Activated CD8-positive, alpha-beta memory T cell treated with anti-CD3 and anti-CD28 coated beads, Interleukin-2, amount 10 ng/mL, durations not matched to agents 7 days and 5 days (primary cell): ENCODE measurements at places on chromosomes 13 and 19. TPM values are rescaled to one million over a fixed set of nuclear protein-coding genes. Genes with fewer than 3 reads are reported as not detected.

- DNase-seq = no peak
Measured at GRCh38 chr13:23651887-23652286, 81.7 kb downstream of the TNFRSF19 start.

The ZNF69 gene
- total RNA-seq = 1.2 TPM

- no peak for DNase-seq
Measured at GRCh38 chr19:49869009-49869483, 1.7 kb upstream of the PNKP start.

The LHB gene
- not detected for total RNA-seq

The PDX1 gene
- not detected for total RNA-seq

GRCh38 chr13:71663431-71663830, 203.6 kb downstream of the DACH1 start:
- DNase-seq = no peak

GRCh38 chr19:1269478-1270212, 513 bp downstream of the CIRBP start:
- peak; percentile 91 for DNase-seq

The TPTE2 gene
- not detected for total RNA-seq

The CCL25 gene
- not detected for total RNA-seq

DNA sequence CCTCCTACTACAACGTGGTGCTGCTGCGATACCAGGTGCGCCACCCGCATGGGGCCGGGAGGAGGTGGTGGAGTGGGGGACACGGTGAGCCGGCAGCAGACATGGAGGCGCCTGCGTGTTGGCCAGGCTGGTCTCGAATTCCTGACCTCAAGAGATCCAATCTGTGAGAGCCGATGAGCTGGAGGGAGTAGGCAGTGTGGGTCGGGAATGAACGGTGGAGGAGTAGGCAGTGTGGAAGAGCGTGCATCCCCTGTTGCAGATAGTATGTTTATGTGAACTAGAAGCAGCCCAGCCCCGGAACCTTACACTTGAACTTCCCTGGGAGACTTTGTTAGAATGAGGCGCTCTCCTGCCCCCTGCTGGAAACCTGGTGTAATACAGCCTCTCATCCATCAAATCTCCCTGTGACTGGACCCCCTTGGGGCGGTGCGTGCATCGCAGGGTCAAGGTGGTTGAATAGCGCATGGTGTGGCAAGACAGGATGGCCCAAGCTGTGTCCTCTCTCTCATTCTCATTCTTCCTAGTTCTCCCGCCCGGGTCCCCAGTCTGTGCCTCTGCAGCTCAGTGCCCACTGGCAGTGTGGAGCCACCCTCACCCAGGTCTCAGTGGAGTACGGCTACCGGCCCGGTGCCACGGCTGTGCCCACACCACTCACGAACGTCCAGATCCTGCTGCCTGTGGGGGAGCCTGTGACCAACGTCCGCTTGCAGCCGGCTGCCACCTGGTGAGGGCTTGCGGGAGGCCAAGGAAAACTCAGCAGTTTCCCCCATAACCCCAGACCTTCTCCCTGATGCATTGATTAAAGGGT, 10.5 kb upstream of the B3GNT3 start:
- DNase-seq = peak; percentile 82

DNA sequence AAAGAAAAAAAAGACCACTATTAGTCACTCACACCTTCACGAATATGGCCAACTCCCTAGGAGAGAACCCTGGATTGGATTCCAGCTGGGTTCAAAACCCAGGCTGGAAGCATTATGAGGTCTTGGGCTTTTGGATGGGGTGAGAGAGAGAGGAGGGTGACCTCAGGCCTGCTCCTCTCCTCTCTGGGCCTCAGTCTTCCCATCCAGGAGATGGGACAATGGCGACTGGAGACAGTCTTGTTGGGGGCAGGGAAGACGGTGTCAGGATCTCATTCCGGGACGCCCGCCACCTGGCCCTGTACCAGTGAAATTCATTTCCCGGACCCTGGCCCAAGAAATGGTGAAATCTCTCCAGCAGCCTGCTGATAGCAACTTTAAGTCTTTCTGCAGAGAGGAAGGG, 26.3 kb downstream of the TINCR start:
- no peak for DNase-seq

GRCh38 chr13:93736081-93736480, 509.5 kb downstream of the GPC6 start:
- no peak for DNase-seq

GRCh38 chr13:110018009-110018408, 231.6 kb upstream of the IRS2 start:
- DNase-seq = no peak

GRCh38 chr19:57099199-57099661, 20.6 kb upstream of the USP29 start:
- peak; percentile 61 for DNase-seq

DNA sequence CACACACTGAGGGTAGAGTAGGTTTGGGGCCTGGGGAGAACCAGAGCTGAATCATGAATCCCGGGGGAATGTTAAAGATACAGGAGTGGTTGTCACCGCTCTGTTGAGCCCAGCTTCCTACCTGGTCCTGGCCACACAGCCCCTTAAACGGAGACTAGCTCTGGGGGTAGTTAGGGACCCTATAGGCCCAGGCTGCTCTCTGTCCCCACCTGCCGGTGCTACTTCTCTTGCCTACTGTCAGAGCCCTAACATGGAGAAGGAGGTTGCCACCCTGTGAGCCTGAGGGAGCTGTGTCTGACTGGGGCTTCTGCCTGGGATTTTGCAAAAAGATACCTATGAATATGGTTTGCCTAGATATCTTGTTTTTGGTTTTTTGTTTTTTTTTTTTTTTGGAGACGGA, 36.6 kb upstream of the ZNF429 start:
- no peak for DNase-seq

DNA sequence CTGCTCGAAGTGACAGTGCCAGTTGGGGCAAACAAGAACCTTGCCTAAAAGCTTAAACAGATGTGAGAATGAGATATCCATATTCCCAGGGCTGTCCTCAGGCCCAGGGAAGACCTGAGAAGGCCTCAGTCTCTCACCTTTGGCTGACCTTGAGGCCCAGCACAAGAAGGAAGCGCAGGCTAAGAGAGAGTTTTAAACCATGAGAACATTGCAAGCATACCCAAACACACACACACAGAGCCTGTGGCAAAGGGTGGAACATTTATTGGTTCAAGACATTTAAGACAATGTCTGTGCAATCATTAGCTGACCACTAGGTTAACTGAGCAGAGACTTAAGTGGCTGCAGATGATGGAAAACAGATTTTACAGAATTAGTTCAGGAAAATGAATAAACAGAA, 248.2 kb downstream of the NBEA start:
- DNase-seq = no peak

- no peak for DNase-seq
Measured at GRCh38 chr19:55196803-55197202, 12.5 kb downstream of the PTPRH start.

- DNase-seq = no peak
Measured at GRCh38 chr19:397321-397720, 11.6 kb downstream of the C2CD4C start.

DNA sequence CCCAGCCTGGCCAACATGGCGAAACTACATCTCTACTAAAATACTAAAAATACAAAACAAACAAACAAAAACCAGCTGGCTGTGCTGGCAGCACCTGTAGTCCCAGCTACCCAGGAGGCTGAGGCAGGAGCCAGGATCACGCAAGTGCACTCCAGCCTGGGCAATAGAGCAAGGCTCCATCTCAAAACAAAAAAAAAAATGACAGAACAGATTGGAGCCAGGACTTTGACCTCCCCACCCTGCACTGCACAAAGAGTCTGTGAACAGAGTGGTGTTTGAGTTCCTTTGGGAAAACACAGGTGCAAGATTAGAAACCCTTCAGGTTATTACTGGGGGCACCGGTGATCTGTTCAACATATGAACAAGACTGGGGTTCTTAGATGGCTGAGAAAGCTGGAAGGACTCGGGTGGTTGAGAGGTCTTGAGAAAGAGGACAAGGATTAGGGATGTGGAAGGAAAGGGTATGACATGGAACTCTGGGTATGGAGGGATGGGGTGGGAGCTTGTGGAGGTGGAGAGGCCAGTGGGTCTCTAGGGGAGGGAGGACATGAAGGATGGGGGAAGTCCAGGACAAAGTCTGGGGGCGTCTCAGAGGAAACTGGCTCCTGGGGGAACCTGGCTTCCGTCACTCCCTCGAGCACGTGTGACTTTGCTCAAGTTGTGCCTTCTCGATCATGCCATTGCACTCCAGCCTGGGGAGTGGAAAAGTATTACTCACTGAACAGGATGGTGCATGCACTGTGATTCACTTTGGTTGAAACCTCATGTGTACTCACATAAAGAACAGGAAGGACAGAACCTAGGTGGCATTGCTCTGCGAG, 25.9 kb downstream of the RCN3 start:
- DNase-seq = peak; percentile 67

DNA sequence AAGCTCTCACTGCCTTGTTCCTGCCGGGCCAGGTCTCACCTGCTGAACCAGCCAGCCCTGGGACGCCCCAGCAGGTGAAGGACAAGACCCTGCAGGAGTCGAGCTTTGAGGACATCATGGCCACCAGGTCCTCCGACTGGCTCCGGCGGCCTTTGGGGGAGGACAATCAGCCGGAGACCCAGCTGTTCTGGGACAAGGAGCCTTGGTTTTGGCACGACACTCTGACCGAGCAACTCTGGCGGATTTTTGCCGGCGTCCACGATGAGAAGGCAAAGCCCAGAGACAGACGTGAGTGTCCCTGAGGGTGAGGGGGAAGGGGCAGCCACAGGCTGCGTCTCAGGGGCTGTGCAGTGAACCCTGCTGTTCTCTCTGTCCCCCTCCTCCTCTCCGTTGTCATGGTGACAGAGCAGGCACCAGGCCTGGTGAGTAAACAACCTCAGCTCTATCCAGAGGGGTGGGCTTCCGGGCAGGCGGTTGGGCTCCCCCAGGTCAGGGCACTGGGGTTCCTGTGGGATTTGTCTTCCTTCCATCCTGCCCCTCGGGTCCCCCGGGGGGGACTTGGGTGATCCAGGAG, 9.7 kb downstream of the TLE6 start:
- DNase-seq = no peak

- DNase-seq = no peak
Measured at GRCh38 chr13:40471911-40472310, 194.5 kb downstream of the FOXO1 start.

- DNase-seq = no peak
Measured at GRCh38 chr13:29743201-29743786, 107.1 kb downstream of the UBL3 start.

- no peak for DNase-seq
Measured at GRCh38 chr19:2246801-2247361, 2.2 kb upstream of the AMH start.

DNA sequence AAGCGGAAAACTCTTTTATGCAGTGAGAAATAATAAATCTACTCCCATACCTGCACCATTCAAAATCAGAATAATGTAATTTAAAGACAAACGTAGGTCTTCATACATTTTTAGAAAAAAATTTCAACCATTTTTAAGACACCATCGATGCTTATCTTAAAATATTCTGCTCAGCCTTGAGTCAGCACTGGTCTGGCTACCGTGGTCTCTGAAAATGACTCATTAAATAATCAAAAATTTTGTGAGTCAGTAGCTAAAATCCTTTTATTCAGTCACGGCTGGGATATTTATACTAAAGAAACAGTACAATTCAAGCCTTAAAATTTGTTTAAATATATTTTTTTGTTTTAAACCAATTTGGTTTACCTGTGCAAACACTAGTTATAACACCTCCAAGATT, 2862.8 kb upstream of the PCDH20 start:
- DNase-seq = no peak

The C1QTNF9 gene
- total RNA-seq = not detected

GRCh38 chr13:50215399-50215798, 200.2 kb downstream of the KCNRG start:
- DNase-seq = no peak

DNA sequence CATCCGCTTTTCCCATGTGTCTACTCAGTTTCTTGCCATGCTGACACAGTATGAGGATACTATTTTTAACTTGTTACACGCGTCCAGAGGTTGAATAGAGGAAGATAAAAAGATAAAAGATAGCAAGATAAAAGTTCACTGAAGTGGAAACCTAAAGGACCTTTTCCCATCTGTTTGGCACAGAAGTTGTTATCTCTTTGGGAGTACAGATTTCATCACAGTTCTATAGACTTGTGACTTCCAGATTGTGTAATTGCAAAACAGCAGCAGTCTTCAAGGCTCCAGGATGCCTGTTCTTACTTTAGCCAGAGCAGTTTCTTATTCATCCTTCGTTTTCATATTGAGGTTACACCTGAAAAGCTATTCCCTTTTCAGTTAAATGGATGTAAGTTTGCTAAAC, 369.2 kb downstream of the GPC5 start:
- DNase-seq = no peak

The MIPEP gene
- total RNA-seq = 10.5 TPM

The ZNF284 gene
- 2.4 TPM for total RNA-seq

The DCUN1D2 gene
- total RNA-seq = 17.2 TPM

DNA sequence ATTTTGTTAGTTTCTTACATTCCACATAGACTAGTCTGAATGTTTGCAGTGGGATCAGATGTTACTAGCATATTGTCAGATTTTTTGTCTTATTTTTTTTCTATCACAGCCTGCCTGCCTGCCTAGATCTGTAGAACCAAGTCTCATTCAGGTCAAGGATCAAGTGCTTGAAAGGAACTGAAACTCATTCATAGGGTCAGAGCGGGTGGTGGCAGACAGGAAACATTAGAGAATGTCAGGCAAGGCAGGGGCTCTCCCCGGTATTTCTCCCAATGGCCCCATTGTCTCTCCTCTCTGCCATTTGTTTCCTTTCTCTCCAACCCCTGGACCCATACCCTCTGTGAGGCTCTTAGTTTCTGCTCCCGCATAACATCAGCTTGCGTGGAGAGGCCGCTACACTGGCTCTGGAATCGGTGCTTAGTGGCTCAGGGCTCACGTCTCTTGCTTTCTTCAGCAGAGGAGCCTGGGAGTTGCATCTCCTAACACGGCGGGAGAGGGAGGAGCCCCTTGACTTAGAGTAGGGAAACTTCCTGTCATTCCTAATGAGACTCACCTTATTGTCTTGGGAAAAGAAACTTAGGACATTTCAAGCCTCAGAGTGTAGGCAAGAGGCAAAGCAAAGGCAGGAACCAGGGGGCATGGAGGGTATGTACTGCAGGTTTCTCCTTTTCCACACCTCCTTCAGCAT, 35.6 kb upstream of the SPATA13 start:
- no peak for DNase-seq

DNA sequence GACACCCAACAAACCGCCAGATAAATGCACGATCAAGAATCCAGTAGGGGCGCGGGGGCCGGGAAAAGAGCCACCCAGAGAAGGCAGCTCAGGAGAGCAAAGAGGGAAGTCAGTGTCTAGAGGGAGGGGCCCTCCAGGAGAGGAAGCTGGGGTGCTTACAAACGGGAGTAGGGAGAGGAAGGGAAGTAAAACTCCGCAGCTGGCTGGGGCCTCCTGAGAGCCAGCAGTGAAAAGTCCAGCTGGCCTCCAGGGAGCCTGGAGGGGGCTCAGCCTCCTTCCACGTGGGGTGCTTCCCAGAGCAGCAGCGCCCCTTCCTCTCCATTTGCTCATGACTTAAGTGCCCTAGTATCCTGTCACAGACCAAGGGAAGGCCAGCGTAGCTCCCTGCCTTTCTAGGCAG, 51.8 kb downstream of the TMED1 start:
- DNase-seq = no peak
